ENCODE measurements at places on chromosomes 11 and 22. TPM values are rescaled to one million over a fixed set of nuclear protein-coding genes. Genes with fewer than 3 reads are reported as not detected.

The BIRC3 gene
- total RNA-seq, result 43.2 TPM

The SLC22A6 gene
- total RNA-seq, result not detected

The CYB5R2 gene
- 4.4 TPM for total RNA-seq

The OR51B4 gene
- total RNA-seq, result not detected

The PLA2G3 gene
- total RNA-seq, result not detected

The MMP13 gene
- not detected for total RNA-seq

The BBS1 gene
- total RNA-seq, result 10.7 TPM

The MS4A15 gene
- total RNA-seq, result not detected

The MS4A5 gene
- not detected for total RNA-seq

The PHOX2A gene
- total RNA-seq, result not detected

The MRTFA gene
- 50.1 TPM for total RNA-seq

The CNTF gene
- total RNA-seq, result 1.5 TPM

The ENTHD1 gene
- total RNA-seq, result not detected

The OR4A16 gene
- total RNA-seq, result not detected

The BCR gene
- total RNA-seq, result 16.0 TPM

All from A549 treated with GW870086 at 1 μM for 4 hours (cell line).